Colonic mucosa (tissue), 4 donors: ENCODE measurements at places on chromosomes 7 and 10.
A peak's percentile ranks its signal among the peaks of the same experiment; 100 is the strongest.

- no peak for DNase-seq
Observed at GRCh38 chr7:24227603-24228359, 56.2 kb upstream of the NPY start.

- no peak for DNase-seq
Observed at GRCh38 chr10:69541463-69541862, 31.8 kb downstream of the NEUROG3 start.

GRCh38 chr10:80279146-80279545 lies 10.3 kb downstream of the MAT1A start:
- peak; percentile 2 for DNase-seq

DNA sequence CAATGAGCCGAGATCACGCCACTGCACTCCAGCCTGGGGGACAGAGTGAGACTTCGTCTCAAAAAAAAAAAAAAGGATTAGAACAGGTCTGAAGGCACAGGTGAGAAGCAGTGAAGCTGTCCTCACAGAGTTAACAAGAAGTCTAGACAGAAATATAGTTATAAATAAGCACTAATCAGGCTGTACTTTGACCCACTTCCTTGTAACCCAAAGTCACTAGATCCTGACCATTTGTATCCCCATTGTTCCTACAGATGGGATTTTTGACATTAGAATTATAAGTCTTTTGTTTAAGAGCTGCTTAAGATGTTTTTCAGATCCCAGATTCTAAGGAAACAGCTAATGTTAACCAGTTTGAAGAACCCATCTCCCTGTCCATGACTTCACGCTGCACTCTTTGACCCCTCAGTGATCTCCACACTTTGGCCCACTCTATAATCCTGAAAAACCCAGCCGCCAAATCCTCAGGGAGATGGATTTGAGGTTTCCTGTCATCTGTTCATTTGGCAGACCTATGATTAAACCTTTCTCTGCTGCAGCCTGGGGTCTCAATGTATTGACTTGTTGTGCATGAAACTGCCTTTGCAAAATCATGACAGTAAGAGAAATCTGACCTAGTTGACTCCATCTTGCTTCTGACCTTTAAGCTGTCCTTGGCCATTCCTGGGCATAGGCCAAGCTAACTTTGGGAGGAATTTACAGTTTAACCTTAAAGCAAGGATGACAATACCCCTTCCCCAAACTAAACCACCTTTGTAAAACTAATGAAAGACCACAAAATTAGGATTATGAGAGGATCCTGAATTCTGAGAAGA lies 11.4 kb downstream of the SSMEM1 start:
- no peak for DNase-seq

GRCh38 chr10:70352401-70353097 lies 29.9 kb downstream of the LRRC20 start:
- DNase-seq, result no peak

GRCh38 chr10:4845766-4846165 lies 19.8 kb downstream of the AKR1E2 start:
- DNase-seq, result no peak

DNA sequence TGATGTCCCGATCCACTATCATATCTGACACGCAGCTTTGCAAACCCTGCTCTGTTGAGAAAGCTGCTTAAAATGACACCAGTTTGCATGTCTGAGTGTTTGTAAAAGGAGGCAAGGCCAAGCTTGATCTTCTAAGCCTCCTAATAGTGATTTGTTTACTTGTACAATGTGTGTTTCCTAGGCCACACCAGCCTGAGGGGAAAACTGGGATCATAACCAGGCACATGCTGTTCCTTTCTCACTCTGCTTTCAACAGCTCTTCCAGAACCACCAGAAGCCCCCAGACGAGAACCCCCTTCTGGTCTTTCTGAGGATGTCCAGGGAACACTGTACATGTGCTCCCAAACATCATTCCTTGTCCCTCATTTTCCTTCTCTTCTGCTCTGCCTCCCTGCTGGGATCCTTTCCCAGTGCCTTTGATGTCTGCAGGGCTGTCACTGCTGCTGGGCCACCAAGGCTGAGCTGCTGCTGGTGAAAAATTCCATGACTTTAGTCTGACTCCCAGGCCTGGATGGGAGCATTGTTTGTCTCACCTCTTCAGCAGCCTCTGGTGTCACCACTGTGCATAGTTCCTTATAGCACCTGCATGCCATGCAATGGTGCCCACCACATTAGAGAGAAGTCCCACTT lies 4.0 kb upstream of the LGI1 start:
- no peak for DNase-seq

DNA sequence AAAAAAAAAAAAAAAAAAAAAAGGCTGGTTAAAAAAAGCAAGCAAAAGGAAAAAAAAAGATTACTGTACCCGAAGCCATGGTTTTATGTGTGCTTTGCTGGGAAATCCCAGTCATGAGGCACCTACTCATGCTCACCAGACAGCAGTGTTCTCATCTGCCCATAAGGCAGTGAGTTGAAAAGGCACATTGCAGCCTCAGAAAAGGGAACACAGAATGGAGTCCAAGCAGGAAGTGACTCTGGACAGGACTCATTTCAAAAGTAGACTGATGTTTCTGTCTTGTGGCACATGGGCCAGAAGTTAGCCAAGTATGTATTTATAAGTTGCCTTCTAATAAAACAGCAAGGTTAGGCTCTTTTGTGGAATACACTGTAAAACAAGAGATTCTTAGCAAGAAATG lies 40.2 kb downstream of the PDSS1 start:
- DNase-seq, result no peak

DNA sequence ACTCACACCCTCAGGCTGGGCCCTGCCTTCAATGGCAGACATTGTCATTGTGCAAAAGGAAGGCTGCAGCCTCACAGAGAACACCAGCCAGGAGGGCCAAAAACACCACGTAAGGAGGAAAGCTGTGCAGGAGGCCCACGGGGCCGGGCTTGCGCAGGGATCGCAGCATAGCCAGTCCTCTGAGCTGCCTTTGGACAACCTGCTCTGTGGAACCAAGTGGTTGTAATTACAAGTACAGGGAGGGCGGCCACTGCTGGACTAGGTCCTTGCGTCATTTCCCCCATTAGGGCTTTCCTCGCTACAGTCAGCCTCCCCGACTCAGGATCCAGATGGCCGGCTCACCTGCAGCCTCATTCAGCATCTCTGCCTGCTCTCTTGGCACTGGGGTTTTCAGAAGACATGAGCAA lies 66.9 kb downstream of the FAM53B start:
- no peak for DNase-seq

GRCh38 chr7:107212725-107213124 lies 43.9 kb downstream of the HBP1 start:
- DNase-seq, result no peak

GRCh38 chr7:116354546-116355423 lies 144.4 kb downstream of the TES start:
- peak; percentile 32 for DNase-seq

GRCh38 chr10:26738301-26738911 lies 40.9 kb downstream of the PDSS1 start:
- DNase-seq, result no peak

- DNase-seq, result no peak
Observed at GRCh38 chr7:21611129-21611528, 68.3 kb downstream of the DNAH11 start.

DNA sequence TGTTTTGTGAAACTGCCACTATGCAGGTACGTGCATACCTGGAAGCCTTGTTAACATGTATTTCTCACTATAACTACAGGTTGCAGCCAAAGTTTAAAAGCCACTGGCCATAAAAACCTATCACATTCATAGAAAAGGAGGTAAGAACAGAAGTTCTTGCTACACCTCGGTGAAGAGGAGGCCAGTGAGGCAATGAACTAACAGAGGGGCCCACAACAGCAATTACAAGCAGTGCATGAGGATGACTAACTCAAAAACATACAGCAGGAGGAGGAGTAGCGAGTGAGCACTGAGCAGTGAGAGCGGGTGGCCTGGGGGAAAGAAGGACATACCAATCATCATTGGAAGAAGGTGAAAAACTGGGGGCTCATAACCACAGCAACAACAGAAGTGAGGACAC lies 51.6 kb downstream of the NUDCD3 start:
- DNase-seq, result no peak

- no peak for DNase-seq
Observed at GRCh38 chr7:141114029-141114664, 40.3 kb downstream of the TMEM178B start.

DNA sequence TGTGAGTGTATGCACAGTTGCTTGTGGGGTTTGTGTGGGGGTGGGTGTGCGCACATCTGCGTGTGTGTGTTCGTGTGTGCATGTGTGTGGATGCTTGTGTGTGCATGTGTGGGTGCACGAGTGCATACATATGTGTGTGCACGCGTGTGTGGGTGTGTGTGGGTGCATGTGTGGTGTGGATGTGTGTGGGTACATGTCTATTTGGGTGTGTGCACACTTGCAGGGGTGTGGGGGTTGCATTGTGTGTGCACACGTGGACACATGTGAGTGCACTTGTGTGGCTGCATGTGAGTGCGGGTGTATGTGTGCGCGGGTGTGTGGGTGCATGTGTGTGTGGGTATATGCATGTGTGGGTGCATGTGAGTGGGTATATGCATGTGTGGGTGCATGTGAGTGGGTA lies 73.7 kb downstream of the NKX6-2 start:
- DNase-seq, result no peak

DNA sequence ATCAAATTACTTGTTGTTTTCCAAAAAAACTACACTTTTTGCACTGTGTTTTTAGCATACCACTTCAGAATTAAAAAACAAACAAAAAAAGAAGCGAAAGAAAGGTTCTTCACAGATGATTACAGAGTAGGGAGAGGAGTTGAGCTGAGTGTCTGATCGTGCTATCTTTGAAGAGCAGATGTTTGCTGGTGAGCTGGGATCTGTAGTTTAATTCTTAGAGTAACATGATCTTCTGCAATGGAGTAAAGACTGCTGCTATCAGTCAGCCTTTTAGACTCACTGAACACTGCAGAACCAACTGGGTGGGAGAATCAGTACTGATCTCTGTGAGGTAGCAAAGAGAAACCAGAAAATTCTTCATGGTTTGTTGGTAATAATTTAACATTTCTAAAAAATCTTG lies 1197.8 kb upstream of the SORCS1 start:
- DNase-seq, result no peak

- no peak for DNase-seq
Observed at GRCh38 chr10:103551619-103552602, 58.4 kb downstream of the NEURL1 start.

DNA sequence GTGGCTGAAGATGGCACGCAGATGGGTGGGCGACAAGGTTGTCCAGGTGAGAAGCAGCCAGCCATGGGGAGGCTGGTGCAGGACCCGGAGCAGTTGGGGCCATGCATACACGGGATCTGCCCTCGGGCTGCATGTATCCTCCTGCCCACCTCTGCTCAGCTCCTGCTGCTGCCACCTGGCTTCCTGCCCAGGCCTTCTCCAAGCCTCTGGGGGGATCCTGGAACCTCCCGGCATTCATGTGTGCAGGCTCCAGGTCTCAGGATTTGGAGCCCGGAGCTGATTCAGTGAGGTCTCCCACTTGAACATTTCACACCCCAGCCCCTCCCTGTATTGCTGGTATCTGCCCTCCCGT lies 27.0 kb downstream of the PDGFA start:
- no peak for DNase-seq

- no peak for DNase-seq
Observed at GRCh38 chr7:46550864-46551263, 629.8 kb upstream of the IGFBP3 start.

DNA sequence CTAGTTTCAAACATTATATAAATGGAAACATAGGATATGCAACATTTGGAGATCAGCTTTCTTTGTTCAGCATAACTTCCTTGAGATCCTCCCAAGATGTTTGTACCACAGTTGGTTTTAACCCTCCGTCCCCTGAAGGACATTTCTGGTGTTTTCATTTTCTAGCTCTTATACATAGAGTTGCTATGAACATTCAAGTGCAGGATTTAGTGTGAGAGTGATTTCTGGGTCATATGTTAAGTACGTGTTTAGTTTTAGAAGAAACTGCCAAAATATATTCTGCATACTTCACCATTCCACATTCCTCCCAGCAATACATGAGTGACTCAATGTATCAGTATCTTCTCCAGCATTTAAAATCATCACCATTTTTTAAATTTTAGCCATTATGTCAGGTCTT lies 588.7 kb upstream of the PFKP start:
- no peak for DNase-seq
